Stimulated activated naive CD4-positive, alpha-beta T cell treated with Interleukin-2 at 50 U/mL for 16 hours (primary cell): ENCODE measurements at places on chromosomes 11 and 22.

DNA sequence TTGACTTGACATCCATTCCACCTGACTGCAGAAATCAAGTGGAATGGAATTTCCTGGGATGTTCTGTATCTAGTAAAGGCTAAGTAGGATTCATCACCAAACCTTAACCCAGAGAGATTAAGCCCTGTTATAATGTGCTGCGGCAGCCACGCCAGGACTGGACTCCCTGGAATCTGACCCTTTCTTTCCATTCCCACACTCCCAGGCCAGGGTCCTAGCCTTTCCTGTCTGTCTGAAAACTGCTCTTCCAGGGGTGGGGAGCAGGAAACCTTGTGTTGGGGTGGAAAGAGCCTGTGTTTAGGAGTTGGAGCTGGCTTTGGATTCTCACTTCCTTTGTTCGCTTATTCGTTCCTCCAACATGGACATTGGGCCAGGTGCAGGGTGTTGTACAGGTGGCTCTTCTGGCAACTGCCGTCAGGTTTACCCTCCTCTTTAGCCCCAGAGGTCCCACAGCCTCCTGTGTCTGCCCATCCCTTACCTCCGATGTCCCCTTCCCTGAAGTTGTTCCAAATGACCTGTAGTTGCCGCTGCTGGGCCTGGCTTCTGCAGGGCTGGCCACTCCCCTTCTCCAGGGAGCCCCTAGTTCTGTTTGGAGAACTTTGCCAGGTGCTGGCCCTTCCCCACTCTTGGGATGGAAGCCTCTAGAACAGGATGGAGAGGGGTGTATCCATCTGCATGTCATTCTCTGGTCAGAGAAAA is 20.5 kb upstream of the PARVB start:
- DNase-seq = no peak

- DNase-seq = no peak
Observed at GRCh38 chr11:87307101-87307500, 269.4 kb downstream of the TMEM135 start.

- DNase-seq = no peak
Observed at GRCh38 chr22:46421267-46421666, 85.8 kb downstream of the TRMU start.

DNA sequence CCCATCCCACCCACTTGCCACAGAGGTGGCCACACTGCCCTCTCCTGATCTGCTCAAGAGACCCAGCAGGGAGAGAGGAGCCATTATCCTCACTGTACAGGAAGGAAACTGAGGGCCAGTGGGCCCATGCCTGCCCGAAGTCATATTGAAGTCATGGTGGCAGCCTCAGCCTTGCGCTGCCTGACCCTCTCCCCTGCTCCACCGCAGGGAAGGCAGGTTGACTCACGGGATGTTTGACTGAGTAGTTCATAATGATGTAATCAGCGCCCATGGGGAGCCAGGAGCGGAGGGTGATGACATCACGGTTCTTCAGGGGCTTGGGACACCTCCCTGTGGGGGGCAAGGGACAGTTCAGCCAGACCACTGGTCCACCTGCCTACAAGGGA is 6.1 kb upstream of the ARAP1 start:
- DNase-seq = no peak

- DNase-seq = no peak
Observed at GRCh38 chr22:17063411-17064106, 21.2 kb upstream of the IL17RA start.

DNA sequence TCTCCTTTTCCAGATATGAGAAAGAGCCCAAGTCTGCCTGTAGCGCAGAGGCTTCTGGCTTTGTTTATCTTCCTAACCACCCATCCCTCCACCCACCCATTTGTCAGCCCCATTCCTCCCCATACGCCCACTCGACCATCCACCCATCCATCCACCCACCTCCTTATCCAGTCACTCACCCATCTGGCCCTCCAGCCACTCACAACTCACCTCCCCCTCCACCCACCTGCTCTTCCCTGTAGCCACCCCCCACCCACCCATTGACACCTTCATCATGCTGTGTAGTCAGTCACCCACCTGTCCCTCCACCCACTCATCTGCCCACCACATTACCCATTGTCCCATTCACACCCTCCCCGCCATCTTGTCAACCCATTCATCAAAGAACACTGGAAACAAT is 5.5 kb downstream of the CST6 start:
- peak; percentile 6 for DNase-seq

GRCh38 chr11:41377709-41378394 is 81.6 kb downstream of the LRRC4C start:
- DNase-seq = no peak

GRCh38 chr22:42895087-42895486 is 38.0 kb upstream of the ARFGAP3 start:
- no peak for DNase-seq

GRCh38 chr11:117978991-117979390 is 7.2 kb upstream of the IL10RA start:
- DNase-seq = no peak

GRCh38 chr11:58629857-58630256 is 7.4 kb downstream of the CNTF start:
- no peak for DNase-seq

DNA sequence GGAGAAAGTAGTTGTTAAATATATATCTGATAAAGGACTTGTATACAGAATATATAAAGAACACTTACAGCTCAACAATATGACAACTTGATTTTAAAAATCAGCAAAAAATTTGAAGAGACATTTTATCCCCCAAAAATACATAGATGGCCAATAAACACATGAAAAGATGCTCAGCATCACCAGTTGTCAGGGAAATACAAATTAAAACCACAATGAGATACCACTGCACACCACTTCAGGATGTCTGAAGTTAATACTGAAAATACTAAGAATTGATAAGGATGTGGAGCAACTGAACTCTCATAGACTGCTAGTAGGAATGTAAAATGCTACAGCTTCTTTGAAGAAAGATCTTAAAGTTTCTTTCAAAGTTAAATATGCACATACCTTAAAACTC is 49.2 kb downstream of the KREMEN1 start:
- no peak for DNase-seq
